ENCODE measurements at places on chromosomes 4 and X.

GRCh38 chrX:23799469-23800065, 16.6 kb downstream of the SAT1 start:
- no peak for DNase-seq

DNA sequence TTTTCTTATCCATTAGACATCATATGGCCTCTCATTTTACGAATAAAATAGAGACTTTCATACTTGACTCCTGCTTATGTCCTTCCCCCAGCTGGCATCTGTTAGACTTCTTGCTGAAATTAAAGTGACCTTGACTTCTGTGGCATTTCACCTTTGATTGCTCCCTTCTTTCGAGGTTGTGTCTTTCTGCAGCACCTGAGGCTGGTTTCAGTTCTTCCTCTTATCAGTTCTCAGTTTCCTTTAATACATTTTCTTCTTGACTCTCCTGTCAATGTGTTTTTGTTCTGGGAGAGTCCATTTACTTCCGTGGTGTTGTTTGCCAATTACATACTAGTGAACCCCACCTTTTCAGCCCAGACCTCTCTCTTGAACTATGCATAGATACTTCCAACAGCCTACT, 81.6 kb downstream of the RBPJ start:
- DNase-seq, result no peak

DNA sequence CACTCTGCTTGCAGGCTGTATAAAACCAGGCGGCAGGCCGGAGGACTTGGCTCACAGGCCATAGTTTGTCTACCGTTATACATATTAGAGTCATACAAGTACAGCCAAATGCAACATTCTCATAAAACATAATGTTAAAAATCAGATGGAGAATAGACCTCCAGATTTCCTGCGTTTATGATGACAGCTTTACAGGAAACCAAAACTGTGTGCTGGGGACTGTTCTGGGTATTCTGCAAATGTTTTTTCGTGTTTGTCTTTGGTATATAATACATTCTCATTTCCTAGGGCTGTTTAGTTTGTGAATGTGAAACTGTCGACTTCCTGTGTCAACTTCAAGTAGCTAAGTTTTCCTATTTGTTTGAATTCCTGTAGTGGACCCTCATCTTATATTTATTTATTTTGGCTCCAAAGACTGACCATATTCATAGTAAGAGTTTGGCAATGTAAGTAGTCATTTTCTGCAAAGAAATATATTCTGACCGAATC, 79.5 kb upstream of the FAM9C start:
- peak; percentile 0 for DNase-seq

DNA sequence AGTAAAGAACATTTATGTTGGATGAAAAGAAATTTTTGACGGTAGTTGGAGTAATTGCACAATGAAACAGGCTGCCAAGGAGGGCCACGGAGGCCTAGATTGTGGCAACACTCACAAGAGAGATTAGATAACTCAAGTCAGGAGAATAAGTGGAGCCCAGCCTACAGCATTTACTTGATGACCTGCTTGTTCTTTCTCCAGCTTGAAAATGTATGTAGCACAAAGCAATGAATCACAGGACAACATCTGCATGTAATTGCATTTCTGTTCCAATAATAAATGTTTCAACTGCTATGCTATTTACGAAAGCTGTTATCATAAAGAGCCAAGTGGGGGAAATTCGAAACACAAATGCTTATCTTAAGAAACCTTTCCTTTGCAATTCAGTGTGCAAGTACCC, 221.2 kb upstream of the MID1 start:
- DNase-seq, result no peak

- no peak for DNase-seq
Observed at GRCh38 chr4:7238300-7238960, 46.1 kb downstream of the SORCS2 start.

DNA sequence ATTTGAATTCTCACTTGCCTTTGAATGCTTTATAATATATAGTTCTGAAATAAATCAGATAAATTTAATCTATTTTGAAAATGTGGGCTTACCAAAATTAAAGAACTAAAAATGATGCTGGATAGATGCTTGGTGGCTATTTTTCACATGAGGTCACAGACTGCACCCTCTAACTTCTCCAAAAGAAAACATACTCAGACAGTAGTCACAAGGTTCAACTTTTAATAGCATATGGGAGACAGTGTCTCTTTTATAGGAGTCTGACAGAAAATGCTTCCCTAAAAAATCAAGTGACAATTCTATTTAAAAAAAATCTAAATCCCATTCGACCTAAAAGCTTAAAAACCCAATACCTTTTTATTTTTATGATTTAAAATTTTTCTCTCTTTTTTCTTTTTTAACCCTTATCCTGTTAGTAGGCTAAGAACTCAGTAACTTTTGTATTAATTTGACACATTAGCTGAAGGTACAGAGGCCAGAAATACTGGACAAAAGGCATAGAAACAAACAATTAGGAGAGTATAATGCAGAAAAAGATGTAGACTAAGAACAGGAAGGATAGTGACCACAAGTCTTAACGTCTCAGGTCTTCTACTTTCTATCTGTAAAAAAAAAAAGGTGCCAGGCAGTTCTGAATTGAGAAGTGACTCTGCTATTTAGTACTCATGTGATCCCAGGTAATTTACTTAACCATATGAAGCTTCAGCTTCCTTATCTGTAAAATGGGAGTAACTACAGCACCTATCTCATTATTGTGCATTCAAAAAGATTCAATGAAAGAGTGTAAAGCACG, 7.6 kb downstream of the TIGD4 start:
- DNase-seq, result no peak

- DNase-seq, result no peak
Observed at GRCh38 chr4:184807797-184808712, 17.7 kb downstream of the ACSL1 start.

GRCh38 chrX:155334486-155335336, at the start of gene CLIC2:
TSS of gene CLIC2 (minus strand) at chrX:155334614. CDS start at chrX:155334427, 187 bp downstream.
- DNase-seq, result no peak

All from stimulated activated naive CD4-positive, alpha-beta T cell (primary cell).